GM20000 (cell line): ENCODE measurements at places on chromosomes 3 and 15.

DNA sequence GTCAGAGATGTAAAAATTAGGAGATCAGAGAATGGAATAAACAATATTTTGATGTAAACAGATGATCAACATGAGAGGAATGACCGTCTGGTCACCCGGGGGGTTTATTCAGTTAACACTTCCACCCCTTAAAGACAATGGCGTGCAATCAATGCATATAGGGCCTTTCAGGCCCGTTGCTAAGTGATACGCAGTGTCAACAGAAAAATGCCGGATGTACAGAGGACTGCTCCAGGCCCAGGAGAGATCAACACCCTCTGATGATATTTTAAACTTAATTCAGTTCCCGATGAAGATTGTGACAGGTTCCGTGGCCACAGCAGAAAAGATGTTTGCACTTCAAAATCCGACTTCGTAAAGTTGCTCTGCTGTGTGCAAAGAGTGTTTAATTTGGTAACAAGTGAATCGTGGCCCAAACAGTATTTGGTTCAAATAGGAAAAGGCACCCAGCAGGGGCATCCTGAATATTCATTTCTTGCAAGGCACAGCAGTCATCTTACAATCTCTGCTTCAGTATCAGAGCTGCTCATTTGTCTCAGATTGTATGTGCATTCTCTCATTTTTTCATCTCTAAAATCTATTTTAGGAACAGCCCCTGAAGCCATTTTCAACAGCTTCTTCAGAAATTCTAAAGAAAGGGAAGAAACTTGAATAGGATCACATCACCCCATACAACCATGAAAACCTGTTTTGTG lies 72.6 kb downstream of the FOXB1 start:
- DNase-seq = no peak

DNA sequence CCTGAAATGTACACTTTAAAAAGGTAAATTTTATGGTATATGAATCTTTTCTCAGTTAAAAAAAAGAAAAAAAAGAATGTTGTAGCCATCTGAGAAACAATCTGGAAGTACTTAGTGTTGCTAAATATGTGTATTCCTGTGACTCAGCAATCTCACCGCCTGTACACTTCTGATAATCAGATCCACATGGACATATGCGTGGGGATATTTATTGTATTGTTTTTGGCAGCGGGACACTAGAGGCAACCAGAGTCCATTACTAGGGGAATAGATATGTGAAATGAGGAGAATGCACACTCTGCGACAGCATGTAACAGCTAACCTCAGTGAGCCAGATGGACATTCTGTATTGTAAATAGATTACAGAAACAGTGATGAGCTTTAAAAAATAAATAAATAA lies 65.4 kb downstream of the AQP9 start:
- DNase-seq = no peak

DNA sequence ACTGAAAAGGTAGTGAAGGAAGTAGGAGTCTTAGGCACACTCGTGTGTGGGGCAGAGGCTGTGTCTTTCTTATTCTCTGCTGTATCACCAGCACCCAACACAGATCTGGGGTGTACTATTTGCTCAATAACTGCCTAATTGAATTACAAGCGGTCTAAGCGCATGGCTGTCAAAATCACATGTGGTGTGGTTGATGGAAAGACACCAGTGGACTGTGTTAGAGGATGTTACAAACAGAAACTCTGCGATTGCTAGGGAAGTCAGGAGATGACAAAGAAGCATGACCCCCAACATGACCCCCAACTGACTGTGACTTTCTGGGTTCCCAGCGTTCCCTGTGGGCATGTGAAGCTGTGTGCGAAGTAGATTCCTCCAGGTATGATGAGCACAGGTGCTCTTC lies 32.0 kb downstream of the ATG7 start:
- no peak for DNase-seq

DNA sequence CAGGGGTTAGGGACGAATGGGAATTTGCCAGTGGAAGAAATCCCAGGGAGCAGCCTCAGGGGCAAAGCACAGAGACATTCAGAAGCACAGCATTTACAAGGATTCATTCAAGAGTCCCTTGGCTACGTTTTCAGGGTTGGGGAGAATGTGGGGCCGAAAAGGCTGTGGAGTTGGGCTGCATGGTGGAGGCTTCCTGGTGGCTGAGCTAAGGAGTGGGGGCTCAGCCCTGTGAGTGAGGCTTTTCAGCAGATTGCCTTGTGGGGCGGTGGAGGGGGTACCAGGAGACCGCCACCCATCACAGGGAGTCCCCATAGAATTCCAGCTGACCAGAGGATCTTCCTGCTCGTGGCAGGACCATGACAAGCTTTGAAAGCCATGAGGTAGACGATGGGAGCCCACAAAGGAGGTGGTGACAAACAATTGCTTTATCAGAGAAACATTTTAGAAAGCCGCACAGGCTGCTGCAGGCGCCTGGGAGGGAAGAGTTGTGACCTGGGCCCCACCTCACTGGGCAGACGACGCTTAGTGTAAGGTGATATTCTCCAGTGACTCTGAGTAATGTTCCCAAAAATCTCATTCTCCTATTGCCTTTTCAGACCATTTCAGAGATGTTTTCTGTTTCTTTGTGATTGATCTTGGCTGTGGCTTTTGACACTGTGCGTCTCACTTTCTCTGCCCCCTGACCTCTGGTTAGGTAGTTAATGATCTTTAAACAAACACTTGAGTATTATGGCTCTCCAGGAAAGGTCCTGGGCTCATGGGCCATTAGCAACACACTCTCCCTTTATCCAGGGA lies 128.0 kb downstream of the DNAJB8 start:
- DNase-seq = no peak

GRCh38 chr3:39781025-39781424 lies 28.4 kb upstream of the MYRIP start:
- DNase-seq = no peak

- no peak for DNase-seq
Measured at GRCh38 chr3:138460536-138461205, 26.3 kb downstream of the ESYT3 start.

DNA sequence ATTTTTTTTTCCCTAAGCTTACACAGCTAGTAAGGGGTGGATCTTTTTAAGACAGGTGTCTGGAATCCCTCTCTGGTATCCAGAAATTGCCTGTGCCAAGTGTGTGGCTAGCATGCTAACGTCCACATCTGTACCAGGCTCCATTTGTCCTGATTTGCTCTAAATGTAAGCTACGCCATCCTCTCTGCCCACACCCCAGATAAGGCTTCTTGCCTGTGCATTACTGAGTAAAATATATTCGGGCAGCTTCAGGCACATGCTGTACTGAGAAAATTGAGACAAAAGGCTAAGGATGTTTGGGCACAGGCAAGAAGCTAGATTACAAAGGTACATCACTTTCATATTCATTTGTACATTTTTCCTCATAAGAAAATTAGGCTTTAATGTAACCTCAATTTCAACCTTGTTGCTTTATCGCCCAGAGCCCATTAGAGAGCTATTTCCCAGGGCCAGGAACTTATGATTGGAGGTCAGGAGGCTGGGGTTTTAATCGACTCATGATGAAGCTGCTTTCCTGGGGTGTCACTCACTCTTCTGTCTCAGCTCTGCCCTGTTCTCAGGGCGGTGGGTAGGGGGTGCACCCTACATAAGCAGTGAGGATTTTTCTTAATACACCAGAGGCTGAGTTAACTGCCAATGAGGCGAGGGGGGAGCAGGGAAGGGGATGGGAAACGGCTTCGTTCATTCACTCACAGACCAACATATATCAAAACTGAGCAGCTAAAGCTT lies 106.3 kb downstream of the RORA start:
- no peak for DNase-seq

- DNase-seq = no peak
Measured at GRCh38 chr3:42525736-42526345, 23.4 kb downstream of the VIPR1 start.

DNA sequence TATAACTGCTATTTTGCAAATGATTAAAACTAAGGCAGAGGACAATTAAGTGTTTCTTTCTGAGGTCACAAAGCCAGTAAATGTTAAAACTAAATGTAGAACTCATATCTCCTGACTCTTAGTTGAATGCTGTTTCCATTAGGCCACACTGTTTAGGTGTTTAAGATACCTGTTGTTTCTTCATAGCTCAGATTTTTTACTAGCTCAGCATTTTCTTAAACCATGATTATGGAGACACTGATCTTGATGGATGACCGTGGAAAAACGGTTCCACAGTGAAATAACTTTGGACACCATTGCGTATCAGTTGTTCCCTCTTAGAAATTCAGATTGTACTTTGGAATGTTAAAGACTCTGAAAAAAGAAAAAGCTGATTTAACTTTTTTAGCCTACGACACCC lies 177.5 kb downstream of the TCF12 start:
- no peak for DNase-seq

DNA sequence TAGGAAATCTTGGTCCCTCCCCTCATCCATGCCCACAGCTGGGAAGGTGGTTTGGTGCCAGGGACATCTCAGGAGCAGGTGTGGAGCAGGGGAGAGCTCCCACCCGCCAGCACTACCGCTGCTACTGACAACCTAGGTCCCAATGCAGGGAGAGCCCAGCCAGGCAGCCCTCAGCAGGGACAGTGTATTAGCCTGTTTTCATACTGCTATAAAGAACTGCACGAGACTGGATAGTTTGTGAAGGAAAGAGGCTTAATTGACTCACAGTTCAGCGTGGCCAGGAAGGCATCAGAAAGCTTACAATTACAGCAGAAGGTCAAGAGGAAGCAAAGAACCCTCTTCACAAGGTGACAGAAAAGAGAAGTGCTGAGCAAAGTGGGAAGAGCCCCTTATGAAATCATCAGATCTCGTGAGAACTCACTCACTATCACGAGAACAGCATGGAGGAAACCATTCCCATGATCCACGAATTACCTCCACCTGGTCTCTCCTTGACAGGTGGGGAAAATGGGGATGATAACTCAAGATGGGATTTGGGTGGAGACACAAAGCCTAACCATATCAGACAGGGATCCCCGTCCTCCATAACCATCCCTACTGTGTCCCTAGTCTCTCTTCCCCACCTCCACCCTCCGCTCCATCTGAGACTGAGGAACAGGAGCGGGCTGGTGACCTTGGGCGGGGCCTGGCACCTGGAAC lies 218.6 kb downstream of the TBC1D2B start:
- DNase-seq = no peak

GRCh38 chr3:128069271-128069670 lies 17.0 kb downstream of the SEC61A1 start:
- no peak for DNase-seq

GRCh38 chr15:88334436-88334835 lies 77.9 kb upstream of the NTRK3 start:
- no peak for DNase-seq

GRCh38 chr3:46566040-46566641 lies at the start of gene LRRC2:
Gene LRRC2, minus strand, starts transcription at chr3:46566302. Its CDS starts 14,711 bp downstream, at chr3:46551591.
- no peak for DNase-seq

GRCh38 chr3:127238602-127239001 lies 45.7 kb downstream of the PRR23E start:
- no peak for DNase-seq

DNA sequence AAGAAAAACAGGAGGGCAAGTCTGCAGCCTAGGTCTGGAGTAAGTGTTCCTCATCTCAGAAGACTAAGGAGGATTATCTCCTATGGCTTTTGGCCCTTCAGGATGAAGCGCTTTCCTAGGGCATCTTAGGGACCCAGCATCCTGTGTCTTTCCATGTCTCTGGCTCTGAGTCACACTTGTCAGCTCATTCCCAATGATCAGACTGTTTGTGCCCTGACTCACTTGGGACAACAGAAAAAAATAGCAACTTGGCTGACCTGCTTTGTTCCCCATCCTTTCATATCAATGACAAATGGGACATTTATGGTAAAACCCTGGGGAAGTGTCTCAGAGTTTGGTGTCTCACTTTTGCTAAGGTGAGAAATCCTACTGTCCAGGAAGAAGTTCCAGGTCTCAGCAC lies 76.2 kb upstream of the OXTR start:
- no peak for DNase-seq

GRCh38 chr3:8413337-8413926 lies 88.2 kb upstream of the LMCD1 start:
- no peak for DNase-seq

GRCh38 chr3:191141728-191142127 lies 57.3 kb upstream of the OSTN start:
- DNase-seq = no peak

GRCh38 chr3:31274326-31275024 lies 258.2 kb upstream of the STT3B start:
- DNase-seq = no peak

DNA sequence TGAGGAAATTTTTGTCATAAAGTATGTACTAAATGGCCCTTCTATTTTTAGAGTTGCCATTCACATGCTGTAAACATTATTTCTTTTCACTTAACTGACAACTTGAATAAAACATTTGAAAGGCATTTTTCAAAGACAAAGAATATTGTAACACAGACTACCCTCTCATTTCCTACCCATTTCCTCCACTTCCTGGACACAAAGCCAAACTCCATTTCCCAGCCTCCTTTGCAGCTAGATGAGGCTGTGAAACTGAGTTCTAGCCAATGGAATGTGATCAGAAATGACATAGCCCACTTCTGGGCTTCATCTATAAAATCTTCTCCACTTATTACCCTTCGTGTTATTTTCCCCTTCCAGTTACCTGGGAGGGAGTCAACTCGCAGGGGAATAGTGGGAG lies 288.9 kb upstream of the DPH6 start:
- no peak for DNase-seq

GRCh38 chr3:46733026-46733800 lies 15.5 kb upstream of the PRSS50 start:
- DNase-seq = no peak

DNA sequence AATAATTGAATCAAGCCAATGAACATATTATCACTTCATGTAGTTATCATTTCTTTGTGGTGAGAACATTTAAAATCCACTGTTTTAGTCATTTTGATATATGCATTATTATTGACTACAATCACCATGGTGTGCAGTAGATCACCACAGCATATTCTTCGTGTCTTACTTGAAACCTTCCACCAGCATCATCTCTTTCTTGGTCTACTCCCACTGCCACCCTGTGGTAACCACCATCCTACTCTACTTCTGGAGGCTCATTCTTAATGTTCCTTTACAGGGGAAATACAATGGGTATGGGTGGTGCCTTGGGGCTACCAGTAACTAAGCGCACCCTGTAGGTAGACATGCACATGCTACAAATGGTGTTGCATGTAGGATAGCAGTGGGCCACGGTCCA lies 25.4 kb downstream of the PXK start:
- DNase-seq = no peak

DNA sequence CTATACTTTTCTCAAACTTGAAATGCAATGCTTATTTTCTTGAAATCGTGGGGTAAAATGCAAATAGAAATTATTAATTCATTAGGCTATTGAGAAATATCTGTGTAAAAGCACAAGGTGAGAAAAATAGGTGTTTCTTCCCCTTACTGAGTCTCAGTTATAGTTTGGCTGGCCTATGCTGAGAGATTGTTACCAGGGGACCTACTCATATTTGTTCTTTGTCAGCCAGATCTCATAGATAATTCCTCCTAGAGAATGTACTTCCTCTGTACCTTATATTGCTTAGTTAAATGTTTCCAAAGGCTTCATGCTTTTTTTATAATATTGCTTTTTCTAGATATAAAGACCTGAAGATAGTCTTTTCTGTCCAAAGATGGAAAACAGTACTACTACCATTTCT lies 60.0 kb upstream of the TRPC1 start:
- DNase-seq = no peak

DNA sequence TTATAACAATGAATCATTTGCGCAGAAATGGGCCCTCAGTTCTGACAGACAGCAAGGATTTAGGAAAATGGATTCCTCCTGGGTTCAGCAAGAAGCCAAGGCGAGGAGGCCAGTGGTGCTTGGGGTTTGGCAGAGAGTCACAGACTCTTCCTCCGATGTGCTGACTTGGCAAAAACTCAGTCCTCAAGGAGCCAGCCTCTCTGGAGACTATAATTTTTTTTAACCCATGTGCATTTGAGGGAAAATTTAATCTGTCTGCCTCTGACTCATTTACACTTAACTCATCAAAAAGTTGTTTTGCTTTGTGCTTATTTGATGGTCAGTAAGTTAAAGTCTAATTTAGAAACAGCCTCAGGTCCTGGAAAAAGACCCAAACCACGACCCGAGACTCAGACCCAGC lies 34.2 kb upstream of the SLC24A5 start:
- no peak for DNase-seq
